ENCODE measurements at places on chromosomes 6 and 20.

GRCh38 chr20:12594410-12595088, 414.2 kb upstream of the SPTLC3 start:
- peak; percentile 55 for DNase-seq

GRCh38 chr6:44576132-44576631, 188.7 kb downstream of the CDC5L start:
- no peak for DNase-seq

- DNase-seq: no peak
These were observed 33.4 kb downstream of the RWDD2A start for GRCh38 chr6:83226517-83226916.

DNA sequence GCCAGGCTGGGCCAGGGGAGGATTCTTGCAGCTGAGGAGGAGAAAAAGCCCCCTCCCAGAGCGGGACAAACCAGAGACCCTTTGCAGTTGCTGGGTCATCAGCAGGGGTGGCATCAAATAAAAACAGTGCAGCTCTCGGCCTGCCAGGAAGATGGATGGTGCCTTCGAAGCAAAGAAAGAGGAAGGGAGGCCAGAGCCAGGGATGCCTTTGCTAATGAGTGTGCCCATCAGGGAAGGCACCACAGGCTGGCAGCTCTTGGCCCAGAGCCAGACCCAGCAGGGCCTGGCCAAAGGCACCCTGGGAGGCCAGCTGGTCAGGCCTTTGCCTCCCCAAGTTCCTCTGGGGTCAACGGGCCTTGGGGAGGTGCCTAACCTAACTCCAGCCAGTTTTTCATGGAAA, 26.3 kb upstream of the ZNF318 start:
- DNase-seq: no peak

DNA sequence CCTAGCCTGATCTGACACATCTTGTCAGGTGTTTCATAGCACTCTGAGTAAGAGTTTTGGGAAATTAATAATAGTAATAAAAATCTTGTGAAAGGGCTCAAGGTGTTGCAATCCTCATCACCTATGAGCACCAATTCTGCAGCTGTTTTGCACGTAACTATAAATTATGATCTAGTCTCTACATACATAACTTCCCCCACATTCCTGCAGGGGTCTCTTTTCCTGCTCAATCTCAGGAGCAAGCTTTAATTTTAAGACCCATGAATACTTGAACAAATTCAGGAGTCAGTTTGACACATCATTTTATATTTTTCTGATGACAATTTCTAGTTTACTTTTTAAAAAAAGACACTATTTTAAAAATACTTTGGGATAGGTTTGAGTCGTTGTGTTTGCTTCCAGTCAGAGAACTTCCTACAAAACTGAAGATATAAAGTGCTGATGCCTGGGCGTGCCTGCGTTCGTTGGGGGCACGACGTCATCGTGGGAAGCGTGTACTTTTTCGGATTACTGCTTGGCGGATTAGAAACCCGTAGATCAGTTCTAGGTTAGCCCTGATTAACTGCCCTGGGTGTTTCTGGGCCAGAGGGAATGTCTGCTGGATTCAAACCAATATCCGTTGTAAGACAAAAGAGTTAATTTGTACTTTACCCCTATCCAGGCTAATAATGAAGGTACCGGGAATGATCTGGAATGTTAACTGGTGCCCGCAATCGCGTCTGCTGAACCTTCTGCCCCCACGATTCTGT, 1.0 kb upstream of the E2F3 start:
- DNase-seq: peak; percentile 48

- no peak for DNase-seq
These were observed 20.8 kb downstream of the SLC24A3 start for GRCh38 chr20:19232997-19233794.

Data from NCI-H2081 (cell line).